ENCODE measurements at places on chromosomes 6 and 20.

- DNase-seq: no peak
Measured at GRCh38 chr6:41975276-41975675, 33.7 kb upstream of the CCND3 start.

- DNase-seq: no peak
Measured at GRCh38 chr6:110996691-110997090, 14.9 kb downstream of the RPF2 start.

DNA sequence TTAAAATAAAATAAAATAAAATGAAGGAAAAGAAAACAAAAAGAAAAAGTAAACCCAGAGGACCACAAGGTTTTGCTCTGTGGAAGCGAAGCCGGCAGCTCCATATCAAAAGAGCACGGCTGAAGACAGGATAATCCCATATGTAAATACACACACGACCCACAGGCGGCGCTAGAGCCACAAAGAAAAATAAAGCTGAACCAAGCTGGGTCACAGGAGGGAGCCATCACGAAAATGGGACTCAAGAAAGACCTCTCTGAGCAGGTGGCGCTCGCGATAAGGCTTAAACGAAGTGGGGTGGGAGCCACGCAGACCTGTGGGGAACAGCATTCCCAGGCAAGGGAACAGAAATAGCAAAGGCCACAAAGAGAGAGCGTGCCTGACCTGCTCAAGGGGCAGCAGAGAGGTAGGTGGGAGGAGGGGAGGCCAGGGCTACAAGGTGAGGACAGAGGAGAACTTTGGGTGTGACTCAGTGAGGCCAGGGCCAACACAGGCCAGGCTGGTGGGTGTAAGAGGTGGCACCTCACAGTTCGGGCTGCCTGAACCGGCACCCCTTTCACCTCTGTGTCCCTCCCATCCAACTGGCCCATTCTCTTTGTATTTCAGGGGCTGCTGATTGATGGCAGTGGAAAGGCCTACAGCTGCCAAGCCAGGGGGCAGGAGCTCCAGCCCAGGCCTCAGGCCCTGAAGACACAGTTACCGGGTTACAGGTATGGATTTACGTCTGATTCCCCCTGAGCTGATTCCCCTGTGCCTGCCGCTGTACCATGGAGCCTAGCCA lies 26.0 kb downstream of the PTGIS start:
- DNase-seq: peak; percentile 70

DNA sequence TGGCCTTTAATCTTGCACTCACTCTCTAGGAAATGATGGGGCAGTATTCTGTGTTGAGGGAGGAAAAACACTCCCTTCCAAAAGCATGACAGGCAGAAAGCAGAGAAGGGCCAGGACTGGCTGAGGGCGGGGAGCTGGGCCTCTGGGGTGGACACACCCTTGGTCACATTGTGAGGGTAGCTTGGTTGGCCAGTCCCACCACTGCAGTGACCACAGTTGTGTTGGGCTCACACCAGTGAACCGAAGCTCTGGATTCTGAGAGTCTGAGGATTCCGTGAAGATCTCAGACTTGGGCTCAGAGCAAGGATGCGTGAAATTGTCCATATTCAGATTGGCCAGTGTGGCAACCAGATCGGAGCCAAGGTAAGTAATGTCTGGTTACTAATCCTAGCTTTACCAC lies at the start of gene TUBB1:
TSS of gene TUBB1 (plus strand) at position 213 of the 400 bp plus-strand sequence. CDS start at position 307, 94 bp downstream.
- no peak for DNase-seq

GRCh38 chr20:59790346-59790745 lies 143.1 kb downstream of the SYCP2 start:
- DNase-seq: no peak

- DNase-seq: no peak
Measured at GRCh38 chr6:166497087-166497899, 89.2 kb downstream of the RAMACL start.

GRCh38 chr20:20401991-20402390 lies 34.1 kb downstream of the INSM1 start:
- no peak for DNase-seq

DNA sequence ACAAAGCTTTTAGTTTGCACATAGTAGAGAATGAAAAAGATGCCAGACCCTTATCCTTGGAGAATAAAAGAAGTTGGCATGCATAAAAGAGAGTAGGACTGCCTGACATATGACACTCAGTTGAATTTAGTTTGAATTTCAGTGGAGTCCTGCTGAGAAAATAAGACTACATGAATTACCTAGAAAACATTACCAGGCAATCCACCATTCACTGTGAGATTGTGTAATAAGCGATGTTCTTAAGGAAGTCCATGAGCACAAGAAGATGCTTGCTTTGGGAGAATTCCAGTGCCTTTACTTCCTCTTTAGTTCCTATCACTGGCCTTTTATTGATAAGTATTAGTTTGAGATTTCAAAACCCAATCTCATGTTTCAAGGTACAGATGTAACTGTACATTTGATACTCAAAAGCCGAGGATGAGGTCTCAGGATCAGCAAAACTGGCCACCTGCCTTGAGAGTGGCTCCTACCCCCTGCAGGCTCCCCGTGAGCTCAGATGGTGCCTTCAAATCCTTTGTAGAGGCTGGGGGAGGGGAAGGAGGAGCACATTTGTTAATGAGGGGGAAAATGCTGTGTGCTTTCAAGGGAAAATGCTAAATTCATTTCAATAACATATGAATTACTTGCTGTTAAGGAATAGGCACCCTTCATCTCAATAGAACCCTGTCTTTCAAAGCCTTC lies 11.2 kb upstream of the UNC93A start:
- no peak for DNase-seq

DNA sequence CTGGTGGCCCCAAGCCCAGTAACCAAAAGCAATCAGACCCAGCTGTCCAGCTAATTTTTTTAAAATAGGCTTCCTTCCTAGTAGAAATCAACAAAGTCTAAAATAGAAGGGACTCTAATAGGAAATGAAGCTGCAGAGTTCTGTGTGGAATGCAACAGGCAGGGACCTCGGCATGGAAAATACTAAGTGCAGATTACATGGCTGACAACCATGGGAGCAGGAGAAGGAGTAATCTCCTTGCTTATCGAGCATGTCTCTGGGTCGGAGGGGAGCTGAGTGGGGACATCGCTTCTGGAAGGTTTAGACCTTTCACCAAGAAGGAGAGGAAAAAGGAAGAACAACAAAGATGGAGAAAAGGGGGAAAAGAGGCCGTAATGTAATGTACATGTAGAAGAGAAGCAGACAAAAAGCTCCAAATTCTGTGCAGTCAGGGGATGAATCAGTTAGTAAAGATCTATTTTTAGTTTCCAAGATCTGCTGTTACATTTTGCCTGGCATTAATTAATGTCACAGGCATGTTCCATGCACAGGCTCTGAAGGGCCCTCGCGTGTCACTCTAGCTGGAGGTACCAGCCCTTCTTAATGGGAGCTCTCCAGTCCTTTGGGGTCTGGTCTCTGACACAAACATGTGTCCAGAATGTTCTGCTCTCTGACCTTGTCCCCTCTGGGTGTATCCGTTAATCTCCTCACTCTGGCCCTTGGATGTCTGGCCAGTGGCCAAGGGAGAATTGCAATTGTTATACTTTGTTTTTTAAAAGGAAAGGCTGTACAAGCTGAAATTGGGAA lies 16.6 kb upstream of the ZNF831 start:
- DNase-seq: no peak

DNA sequence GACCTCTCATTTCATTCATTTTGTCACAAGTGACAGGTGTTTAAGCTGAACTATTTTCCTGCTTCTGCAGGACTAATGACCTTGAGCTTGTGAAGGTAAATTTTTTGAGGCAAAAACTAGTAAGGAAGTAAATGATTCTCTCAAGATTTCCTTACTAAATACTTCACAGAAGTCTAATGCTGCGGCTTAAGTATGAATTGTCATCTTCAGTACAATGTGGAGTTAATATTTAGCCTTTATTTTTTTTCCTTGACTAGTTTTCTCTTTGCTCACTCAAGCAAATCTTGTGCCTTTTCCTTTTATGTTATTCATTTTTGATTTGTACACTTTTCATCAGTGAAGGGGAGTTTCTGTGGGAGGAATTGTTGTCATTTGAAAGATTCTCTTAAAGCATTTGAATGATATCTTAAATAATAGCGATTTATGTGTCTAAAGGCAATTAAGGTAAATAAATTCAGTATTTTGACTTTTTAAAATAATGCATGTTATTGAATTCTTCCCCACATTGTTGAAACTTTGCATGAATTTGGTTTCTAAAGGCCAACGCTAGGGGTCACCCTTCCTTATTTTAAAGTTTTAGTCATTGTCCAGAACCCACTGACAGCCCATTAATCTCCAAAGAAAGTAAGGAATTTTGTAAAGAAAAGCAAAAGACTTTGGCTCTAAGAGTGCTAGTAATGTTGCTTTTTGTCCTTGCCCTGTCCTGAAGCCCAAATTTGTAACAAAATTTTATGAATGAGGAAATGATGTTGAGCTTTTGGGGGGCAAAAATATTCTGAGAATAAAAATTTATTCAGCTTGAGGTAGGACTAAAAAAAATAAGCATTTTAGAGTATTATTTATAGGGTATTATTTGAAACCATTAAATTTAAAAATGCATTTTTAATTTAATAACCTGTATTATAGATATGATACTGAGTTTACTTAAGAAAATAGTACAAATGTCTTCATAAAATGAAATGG lies 157.4 kb upstream of the LAMA2 start:
- peak; percentile 84 for DNase-seq

All from kidney tubule cell (primary cell).